ENCODE measurements at places on chromosomes 7 and 10.
A peak's percentile ranks its signal among the peaks of the same experiment; 100 is the strongest.

- peak; percentile 49 for DNase-seq
Observed at GRCh38 chr7:216360-217300, 24.3 kb downstream of the FAM20C start.

DNA sequence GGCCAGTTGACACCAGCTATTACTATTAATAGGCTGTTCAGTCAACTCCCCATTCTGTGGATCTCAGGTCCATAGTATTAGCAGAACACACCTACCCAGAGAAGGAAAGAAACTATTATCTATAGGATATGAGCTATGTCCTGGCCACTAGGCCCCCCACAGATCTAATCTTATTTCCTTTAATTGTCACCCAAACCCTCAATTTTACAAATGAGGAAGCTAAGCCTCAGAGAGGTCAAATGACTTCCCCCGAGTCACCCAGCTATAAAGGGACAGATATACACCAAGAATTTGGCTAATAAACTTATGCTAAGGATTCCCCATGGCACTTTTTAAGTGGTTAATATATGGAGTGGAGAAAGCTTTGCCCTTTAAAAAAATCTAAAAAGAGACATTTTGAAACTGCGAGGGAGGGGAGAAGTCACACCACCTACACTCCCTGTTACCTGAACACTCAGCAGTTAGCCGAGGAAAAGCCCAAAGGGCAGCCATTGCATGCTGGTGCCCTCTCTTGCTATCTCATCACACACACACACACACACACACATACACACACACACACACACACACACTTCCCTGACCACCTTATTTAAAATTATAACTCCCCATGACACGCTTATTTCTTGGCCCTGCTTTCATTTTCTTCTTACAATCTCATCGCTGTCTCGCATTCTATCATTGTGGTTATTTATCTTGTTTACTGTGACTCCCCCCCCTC, 157.0 kb upstream of the ADO start:
- no peak for DNase-seq

- DNase-seq: peak; percentile 86
Observed at GRCh38 chr7:100803398-100804161, 23.7 kb downstream of the EPHB4 start.

GRCh38 chr7:8161364-8161828, 100.6 kb downstream of the ICA1 start:
- DNase-seq: no peak

- DNase-seq: no peak
Observed at GRCh38 chr7:17474724-17475344, 176.4 kb downstream of the AHR start.

GRCh38 chr7:45325378-45325777, 167.8 kb downstream of the RAMP3 start:
- no peak for DNase-seq

- no peak for DNase-seq
Observed at GRCh38 chr7:116525298-116525912, 569 bp downstream of the CAV1 start.

DNA sequence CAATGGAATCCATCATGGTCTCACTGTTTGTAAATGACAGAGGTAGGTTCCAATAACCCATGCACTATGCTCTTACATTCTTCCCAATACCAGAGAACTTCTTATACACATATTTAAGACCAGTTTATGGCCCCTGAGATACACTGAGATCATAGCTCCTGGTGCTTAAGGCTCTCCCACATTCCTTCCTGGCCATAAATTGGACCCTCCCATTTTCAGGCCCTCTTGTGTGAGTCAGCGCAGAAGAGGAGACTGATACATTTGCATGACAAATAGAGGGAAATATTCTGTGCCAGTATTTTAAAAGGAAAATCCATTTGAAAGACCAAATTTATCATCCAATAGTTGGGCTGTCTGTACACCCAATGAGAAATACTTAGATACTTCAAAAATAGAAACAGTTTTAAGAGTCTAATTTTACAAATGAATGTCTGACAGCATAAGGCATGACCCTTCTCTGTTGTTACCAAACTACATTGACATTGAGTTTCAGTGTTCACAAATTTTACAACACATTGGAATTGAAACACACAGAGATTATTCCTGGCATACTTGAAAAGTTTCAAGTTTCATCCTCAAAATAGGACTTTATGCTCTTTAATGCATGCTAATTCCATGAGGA, 35.3 kb downstream of the SLC16A9 start:
- DNase-seq: peak; percentile 86

DNA sequence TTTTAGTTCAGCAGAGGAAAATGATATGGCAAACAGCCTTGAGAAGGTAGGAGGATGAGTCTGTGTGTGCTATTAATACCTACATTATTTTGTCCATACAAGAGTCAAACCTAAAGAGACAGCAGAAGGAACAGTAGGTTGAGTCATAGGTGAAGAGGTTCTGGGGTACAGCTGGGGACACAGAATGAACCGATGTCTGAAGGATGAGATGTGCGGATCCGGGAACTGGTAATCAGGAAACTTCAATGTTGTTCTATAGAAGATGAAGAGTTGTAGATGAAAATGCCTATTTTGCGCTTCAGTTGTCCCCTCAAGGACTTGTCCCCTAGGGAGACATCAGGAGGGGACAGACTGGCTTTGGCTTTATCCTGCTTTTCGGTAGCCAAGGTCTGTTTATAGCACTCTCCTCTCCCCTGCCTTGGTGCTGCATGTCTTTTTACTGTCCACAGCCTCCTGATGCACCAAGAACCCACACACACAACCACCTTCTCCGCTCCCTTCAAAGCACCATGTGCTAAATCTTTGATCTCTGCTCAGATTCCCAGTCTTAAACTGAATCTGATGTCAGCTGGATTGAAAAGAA, 94.6 kb downstream of the GNAT3 start:
- DNase-seq: no peak

DNA sequence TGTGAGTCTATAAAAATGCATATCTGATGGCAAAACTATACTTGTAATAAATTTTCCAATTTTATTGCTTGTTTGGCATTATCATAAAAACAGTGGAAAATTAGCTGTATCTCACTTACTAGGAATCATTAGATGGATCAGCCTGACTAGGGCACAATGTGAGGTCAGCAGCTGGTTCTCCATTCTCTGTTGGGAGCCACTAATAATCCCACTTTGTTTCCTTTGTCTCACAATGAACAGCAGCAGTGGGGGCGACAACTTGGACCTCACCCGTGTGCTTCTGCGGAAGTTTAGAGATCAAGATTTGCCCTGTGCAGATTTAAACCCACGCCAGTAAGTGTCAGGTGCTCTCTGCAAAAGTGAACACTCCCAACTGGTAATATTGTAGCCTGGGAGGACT, 295.5 kb downstream of the ABCA13 start:
- no peak for DNase-seq

DNA sequence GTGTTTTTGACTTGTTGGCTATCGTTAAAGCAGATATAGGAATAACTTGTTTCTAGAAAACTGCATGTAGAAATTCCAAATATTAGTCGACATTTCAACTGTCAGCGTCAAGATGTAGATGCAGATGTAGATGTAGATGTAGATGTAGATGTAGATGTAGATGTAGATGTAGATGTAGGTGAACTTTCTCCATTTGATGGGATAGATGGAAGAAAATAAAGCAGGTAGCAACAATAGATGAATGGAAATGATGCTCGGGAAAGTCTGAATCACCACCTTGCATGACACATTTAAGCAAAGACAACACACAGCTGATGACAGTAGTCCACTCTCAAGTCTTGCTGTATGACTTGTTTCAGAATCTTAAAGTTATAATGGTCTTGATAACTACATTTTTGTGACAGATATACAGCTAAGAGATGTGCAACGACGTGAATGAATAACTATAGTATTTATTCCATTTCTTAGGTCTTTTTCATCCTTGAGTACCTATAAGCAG, 53.5 kb downstream of the SND1 start:
- DNase-seq: no peak

DNA sequence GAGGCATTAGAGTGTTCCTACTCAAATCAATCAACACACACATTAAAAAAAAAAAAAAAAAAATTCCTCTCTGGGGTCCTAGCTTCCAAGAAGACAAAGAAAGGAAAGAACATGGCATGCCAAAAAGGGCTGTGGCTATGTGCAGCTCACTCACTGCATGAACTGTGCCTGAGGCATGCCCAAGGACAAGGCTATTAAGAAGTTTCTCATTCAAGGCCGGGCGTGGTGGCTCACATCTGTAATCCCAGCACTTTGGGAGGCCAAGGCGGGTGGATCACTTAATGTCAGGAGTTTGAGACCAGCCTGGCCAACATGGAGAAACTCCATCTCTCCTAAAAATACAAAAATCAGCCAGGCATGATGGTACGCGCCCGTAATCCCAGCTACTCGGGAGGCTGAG, 41.9 kb upstream of the PPP3CB start:
- no peak for DNase-seq

DNA sequence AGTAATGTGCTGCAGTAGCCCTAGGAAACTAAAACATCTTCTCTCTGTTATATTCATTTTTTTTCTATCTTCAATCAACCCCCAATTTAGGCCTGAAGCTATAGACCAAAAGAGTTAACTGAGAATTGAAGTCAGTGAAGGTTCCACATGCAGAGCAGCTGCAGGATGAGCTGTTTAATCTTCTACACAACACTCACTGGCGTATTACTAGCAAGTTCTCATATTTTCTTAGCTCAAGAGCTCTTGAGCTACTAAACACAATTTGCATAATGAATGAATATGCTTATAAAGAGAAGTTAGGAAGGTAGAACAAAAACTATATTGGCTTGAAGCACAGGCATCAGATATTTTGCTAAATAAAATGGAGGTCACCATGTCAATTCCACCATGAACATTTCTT, 41.2 kb upstream of the GPR22 start:
- DNase-seq: no peak

DNA sequence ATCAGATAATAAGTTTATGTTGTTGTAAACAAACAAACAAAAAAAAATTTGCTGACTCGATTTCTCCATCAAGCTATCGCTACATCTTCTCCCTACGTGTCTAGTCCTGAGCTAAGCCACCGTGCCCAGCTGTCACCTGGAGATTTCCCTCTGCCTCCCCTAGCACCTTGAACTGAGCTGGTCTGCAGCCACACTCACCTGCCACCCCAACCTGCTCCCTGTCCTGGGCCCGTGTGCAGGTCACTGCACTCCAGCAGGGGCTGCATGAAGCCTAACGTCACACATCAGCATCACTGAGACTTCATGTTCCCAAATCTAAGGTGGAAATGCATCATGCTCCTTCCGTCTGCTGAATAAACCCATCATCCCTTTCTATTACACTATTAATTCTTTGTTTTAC, 44.4 kb downstream of the TEX36 start:
- DNase-seq: no peak

DNA sequence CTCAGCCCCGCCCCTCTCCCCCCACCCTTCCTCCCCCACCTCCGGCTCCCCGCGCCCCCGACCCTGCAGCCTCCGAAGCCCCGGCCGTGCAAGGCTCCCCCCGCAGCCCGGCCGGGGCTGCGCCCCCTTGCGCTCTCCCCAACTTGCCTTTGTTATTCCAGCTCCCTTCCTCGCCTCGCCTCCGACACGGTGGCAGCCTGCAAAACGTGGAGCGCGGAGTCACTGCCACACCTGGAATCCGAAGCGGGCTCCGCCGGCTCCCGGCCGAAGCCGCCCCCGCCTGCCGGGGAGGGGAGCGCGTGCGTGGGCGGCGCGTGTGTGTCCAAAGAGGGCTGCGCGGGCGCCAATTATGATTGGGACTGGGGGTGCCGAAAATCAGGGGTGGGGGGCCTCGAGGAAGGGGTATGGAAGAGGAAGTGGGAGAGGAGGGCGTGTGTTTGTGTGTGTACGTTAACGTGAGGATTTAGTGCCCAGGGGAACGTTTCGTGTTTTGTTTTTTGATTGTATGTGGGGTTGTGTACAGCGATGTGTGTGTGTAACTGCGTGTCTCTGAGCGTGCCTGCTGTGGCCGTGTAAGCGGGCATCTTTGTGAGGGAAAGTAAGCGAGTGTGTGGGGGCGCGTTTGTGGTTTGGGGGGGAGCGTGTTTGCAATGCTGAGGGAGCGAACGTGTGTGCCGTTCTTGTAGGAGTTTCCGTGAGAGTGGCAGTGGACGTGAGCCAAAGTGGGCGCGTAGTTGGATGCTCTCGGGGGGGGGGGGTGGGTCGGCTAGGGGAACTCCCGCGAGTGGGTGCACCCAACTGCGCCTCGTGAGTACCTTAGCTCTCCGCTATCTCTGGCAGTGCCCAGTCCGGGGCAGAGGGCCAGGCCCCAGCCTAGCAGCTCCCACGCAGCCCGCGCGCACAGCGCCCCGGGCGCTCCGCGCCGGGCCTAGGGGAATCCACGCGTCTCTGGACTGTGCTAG, 1.2 kb upstream of the ZMIZ1 start:
- peak; percentile 93 for DNase-seq

GRCh38 chr7:143906895-143907294, 4.9 kb upstream of the TCAF1 start:
- DNase-seq: no peak

Measured in fibroblast of skin of abdomen (primary cell).